ENCODE measurements at places on chromosomes 6 and 20.
A peak's percentile ranks its signal among the peaks of the same experiment; 100 is the strongest.

DNA sequence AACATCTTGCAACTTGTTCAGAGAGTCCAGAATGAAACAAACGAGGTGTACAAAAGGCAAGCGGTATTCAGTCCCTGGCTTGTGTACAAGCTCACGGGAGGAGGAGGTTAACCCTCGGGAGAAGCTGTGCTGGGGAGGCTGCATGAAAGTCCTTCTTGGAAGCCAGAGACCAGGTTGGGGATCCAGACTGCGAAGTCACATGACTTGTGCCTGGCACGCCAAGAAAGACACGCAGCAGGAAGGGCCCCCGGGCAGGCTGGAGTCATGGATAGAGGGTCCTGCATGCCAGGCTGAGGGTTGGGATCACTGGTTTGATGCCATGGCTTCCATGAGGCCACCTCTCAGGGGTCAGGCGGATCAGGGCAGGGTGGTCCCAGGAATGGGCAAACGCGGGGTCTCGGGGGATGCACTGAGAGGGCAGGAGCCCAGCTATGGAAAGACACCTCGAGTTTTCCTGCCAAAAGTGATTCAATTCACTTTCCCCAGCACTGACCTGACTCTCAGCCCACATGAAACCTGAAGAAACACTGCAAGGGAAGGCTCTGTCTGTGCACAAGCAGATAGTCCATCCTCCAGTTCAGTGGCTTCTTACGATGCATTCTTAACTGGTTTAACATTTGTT lies 79.4 kb downstream of the DLL1 start:
- DNase-seq: no peak

DNA sequence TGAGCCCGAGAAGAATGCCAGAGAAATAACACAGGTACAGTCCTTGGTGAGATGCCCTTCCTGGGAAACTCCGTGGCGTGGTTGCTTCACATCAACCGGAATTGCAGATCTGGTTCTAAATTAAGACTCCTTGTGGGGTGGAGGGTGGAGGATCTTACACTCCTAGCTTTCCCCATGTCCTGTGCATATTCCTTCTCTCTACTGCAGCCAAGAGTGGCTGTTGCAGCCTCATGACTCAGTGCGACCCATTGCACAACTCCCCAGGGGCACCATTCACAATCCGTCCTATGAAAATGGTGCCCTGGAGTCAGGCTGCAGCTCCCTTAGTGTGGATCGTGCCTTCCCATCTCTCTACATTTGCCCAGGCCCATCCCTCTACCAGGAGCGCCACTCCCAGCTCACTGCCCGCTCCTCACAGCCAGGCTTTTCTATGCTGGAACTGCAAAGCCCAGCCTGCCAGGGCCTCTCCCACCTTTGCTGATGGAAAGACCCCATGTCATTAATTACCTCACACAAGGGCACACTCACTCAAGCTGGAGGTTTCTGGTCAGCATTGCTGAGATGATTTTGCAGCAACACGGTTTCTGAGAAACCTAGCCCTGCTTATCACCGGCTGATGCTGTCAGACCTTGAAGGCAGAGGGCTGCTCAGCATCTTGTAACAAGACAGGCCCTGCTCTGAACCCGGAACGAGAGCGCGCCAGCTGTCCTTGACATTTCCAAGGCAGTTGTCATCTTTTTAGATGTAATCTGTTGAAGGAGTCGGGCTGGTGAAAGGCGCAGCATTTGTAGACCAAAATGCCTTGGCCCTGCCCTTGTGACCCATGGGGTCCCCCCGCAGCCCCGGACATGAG lies 39.7 kb downstream of the SIRPA start:
- DNase-seq: no peak

GRCh38 chr6:134161041-134161440 lies 108.6 kb upstream of the SLC2A12 start:
- DNase-seq: no peak

GRCh38 chr6:138654715-138655634 lies 118.6 kb upstream of the CCDC28A start:
- no peak for DNase-seq

DNA sequence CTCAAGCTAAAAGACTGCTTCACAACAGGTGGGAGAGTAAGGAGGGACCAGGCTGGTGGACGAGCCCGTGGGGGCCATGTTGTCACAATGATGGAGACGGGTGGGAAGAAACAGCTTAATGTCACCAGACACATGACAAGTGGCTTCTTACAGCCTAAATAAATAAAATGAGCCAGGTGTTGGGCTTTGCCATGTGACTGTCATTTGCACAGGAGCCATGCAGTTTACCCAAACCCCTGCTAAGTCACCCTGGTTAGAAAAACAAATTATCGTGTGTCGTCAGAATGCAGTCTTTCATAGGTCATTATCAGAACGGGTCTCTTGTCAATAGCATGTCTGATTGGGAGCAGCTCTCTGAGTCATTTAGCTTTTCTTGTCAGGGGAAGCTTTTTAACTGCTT lies 18.5 kb downstream of the BTBD3 start:
- peak; percentile 83 for DNase-seq

GRCh38 chr20:44207126-44207723 lies 3.3 kb downstream of the OSER1 start:
- DNase-seq: no peak

GRCh38 chr6:121780325-121781321 lies 345.2 kb downstream of the GJA1 start:
- no peak for DNase-seq

- no peak for DNase-seq
These were observed 4.7 kb downstream of the SNRNP48 start for GRCh38 chr6:7594579-7595125.

DNA sequence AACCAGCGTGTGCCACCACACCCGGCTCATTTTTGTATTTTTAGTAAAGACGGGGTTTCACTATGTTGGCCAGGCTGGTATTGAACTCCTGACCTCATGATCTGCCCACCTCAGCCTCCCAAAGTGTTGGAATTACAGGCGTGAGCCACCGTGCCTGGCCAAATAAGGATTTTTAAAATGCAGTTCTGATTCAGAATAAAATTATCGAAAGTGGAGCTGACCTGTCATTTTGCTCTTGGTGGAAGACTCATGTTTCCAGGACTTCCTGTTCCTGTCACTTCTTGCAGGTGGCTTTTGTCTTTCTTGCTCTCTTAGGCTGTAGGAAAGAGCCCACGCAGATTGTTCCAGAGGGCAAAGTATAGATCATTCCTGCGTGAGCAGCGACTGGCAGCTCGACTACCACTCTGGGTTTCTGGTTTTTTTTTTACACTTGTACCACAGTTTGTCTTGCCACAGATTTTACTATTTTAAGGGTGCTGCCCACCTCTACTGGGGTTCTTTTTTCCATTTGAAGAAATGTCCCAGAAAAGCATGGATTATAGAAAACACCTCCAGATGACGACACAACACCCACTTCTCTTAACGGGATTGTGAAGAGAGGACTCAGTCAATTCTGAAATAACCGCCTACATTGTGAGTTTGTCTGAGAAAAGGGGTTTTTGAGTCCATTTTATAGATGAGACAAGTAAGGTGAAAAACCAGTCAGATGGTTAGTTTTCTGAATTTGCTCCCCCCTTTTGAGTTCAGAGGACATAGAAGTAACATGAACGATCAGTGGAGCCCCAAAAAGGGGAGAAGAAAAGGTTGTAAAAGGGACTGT lies 7.5 kb downstream of the JARID2 start:
- DNase-seq: no peak

- no peak for DNase-seq
These were observed 111.3 kb downstream of the TNFAIP3 start for GRCh38 chr6:137978252-137978896.

DNA sequence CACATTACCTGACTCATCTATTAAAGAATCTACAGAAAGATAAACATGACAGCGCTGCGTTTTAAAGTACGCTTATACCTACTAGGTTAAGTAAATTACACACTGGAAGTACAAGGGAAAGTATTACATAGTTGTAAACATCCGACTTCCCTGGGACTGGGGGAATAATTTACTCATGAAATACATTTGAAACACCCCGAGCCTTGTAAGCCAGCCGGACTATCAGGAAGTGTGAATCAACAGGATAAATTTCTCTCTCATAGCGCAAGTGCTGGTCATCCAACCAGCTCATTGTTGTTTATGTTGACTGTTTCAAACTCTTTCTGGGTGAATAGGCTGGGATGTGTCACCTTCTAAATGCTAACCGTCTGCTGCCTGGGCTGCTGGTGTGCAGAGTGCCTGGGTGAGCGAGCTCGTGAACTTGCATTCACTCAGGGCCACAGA lies 4.9 kb downstream of the BMP6 start:
- DNase-seq: no peak

- DNase-seq: no peak
These were observed 66.1 kb downstream of the HMGCLL1 start for GRCh38 chr6:55512904-55513303.

GRCh38 chr6:381742-382461 lies 9.7 kb upstream of the IRF4 start:
- no peak for DNase-seq

DNA sequence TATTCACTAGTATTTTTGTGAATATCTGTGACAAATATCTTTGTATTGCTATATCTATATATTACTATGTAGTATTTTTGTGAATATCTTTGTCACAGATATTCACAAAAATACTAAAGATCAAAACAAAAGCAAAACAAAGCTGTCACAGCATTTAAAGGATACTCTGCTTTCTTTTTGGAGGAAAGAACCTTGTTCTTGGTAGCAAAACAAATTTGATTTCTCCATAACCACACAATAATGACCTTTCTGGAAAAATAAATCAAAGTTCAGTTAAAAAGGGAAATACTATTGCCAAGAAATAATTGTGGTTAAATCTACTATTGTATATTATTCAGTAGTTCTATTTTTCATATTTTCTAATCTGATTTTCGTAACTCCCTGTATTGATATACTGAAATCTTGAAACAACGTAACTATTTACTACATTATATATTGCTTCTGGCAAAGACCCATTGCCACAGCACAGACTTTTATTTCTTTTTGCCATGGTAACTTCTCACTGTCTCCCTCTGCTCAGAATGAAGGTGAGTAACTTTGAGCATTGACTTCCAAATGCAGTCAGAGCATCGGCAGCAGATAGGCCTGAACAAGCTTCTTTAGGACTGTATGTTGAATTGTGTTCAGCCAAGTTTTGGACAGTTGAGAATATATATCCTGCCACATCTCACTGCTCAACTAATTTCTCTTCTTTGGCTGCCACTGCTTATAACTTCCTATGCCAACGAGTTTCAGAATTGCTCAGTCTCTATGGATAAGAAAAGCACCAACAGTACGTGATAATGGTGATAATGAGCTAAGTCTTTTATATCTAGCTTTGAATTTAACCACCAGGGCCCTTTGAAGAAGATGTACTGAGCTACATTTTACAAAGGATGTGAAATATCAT lies 1097.2 kb upstream of the GJE1 start:
- no peak for DNase-seq

DNA sequence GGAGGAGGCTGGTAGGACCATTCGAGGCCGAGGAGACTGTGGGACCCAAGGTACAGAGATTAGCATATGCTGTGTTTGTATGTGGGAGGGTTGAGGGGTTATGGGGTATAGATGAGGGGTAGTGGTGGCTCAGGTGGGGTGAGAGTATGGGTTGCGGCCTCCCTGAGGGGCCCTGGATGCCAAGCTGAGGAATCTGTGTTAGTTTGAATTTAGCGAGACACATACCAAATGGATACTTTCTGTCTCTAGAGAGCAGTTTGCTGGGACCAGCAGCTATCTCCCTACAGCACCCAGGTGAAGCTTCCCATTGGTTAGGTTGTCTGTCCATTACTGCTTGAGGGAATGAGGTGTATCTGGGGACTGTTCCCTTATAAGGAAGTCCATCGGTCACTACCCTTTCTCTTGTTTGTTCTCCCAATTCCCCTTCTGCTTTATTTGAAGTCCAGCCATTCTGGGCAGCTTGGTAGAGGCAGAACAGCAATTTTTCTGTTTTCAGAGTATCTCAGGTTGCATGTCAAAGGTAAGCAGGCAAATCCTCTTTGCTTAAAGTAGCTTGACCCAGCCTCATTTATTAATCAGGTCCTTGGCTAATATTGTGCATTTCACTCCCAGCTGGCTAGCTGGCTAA lies 15.2 kb downstream of the CHMP4B start:
- DNase-seq: peak; percentile 27

- DNase-seq: no peak
These were observed 230.4 kb downstream of the PLCB1 start for GRCh38 chr20:8362457-8362856.

GRCh38 chr6:149806127-149806526 lies 56.6 kb downstream of the PCMT1 start:
- no peak for DNase-seq

DNA sequence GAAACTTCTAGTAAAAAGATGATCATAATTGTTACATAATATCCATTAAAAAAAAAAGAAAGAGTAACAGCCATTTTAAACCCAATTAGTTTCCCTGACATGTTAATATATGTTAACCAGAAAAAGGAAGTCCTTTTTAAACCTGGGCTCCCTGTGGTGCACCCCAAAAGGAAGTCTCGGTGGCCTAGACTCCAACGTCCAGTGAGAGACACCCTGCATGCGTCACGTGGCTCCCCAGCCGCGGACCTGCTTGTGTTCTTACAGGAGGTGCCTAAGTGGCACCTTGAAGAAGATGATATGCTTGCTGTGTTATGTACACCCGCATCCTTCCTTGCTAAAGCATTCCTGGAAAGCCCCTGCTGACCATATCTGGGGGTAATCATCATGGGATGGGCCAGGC lies 50.1 kb downstream of the FOXC1 start:
- DNase-seq: no peak

GRCh38 chr20:38730989-38731737 lies 6.9 kb downstream of the SLC32A1 start:
- DNase-seq: peak; percentile 65

DNA sequence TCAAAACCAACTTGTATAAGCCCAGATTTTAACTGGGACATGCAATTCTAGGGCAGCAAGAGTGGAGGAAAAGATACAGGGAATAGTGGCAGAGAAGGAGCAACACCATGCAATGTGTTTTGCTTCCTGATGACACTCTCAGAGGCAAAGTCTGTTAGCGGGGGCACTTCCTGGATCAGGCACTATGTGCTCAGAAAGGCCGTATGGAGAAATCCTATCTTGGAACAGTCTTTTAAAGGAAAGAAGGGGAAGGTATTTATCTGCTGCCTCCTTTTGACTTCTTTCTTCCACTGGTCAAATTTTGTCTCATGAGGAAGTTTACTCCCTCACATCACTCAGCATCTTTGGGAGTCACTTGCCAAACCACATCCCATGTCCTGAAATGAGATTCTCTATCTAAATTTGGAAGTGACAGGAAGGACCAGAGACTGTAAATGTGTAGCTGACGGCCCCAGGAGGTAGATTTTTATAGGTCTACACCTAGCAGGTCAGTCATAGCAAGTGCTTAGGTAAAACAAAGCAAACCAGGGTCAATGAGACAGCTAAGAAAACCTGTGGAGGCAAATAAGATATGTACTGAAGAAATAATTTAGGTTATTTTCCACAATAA lies 91.7 kb upstream of the ELOVL5 start:
- no peak for DNase-seq

- DNase-seq: no peak
These were observed 139.6 kb downstream of the MAP3K4 start for GRCh38 chr6:161130967-161131766.

DNA sequence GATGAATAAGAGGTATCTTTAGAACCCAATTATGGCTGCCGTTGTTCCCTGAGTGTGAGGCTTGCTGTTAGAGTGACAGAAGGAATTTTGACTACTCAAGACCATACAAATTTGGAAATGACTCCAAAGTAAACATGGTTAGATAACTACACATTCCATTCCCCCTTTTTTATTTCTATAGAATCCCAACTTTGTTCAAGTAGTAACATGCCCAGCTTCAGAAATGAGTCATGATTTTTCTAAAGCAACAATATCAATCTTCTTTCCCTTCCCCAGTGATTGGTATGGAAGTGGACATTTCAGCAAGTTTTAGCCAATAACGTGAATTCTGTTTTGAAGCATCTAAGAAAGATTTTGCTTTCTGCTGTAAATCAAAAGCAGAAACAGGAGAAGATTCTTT lies 37.8 kb downstream of the HCRTR2 start:
- DNase-seq: no peak
